ENCODE measurements at places on chromosomes 12 and 14.

- no peak for DNase-seq
Observed at GRCh38 chr12:113422886-113423669, 898 bp downstream of the SDSL start.

GRCh38 chr12:13499008-13499407 lies 302.5 kb downstream of the EMP1 start:
- no peak for DNase-seq

DNA sequence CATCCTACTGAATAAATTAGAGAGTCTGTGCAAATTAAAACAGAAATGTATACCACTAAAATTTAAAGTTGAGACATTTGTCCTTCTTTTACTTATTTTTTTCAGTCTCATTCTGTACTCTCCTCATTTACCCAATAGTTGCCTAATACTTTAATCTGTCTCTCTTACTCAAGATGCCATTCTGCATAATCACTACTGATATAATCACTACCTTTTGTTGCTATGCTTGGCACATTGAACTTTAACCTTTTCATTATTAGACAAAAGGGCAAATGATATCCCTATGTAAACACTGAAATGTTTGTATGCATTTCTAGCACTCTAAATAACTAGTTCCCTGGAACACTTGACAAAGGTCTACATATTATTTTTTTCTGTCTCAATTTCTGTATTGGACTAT lies 1108.3 kb upstream of the FLRT2 start:
- DNase-seq: no peak

DNA sequence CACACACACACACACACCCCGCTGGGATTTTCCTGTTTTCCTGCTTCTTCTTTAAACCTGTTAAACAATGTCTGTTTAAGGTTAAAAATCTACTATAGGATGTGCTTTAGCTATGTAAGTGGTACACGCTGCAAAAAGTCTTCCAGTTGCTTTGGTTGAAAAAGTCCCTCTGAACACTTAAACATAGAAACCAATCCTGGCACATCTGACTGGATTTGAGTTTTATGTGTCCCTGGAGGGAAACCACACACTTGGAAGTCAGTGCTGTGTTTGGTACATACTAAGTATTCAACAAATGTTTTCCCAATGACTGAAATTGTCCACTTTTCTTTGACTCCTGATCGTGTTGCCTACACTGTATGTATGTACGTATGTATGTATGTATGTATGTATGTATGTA lies 22.0 kb downstream of the CFL2 start:
- no peak for DNase-seq

DNA sequence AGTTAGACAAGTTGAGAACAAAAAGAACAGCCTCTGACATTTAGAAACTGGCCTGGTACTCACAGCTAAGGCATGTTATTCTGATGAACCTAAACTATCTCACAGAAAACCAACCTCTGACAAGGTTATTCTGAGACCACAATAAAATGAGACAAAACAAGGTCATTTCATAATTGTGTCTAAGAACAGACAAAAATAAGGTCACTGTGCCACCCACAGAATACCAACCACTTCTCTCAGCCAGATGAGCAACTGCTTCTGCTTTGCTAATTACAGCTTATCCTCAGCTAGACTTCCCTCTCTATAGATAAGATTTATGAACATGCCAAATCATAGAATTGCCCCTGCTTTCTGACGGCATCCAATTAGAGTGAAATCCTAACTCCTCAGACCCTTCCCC lies 52.2 kb upstream of the CRACR2A start:
- DNase-seq: peak; percentile 41

DNA sequence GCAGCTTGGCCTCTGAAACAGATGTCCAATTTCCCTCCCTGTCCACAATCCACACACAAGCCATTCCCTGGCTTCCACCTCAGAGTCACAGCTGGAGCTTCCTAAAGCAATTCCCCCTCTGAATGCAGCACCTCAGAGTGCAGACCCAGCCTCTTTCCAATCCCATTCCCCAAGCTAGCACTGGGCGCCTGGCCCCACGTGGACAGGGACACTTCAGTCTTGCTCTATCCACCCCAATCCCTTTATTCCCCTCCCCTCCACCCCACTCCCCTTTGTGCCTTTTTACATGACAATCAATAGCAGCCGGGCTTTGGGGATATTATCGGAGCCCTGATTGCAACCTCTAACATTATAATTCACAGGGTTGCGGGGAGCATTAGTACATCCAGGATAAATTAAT lies 292.6 kb downstream of the TTC8 start:
- no peak for DNase-seq

GRCh38 chr14:85442996-85443395 lies 86.9 kb upstream of the FLRT2 start:
- peak; percentile 85 for DNase-seq

DNA sequence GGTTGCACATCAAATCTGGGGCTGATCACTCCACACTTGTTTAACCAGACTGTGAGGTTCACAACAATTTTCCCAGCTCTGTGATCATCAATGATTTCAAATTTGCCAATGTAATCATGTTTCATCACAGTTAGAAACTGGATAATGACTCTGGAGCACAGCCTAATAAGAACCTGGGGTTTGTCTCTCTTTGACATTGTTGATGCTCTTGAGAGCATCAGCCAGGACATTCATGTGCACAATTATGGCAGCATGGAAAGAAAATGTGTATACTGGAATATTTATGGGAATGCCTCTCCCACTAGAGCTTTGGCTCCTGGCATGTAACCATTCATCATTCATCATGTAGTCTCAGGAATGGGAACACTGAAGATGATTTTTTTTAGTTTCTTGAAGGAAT lies 47.0 kb downstream of the SIX1 start:
- no peak for DNase-seq

GRCh38 chr14:92514844-92515514 lies 1.4 kb downstream of the RIN3 start:
- peak; percentile 41 for DNase-seq

DNA sequence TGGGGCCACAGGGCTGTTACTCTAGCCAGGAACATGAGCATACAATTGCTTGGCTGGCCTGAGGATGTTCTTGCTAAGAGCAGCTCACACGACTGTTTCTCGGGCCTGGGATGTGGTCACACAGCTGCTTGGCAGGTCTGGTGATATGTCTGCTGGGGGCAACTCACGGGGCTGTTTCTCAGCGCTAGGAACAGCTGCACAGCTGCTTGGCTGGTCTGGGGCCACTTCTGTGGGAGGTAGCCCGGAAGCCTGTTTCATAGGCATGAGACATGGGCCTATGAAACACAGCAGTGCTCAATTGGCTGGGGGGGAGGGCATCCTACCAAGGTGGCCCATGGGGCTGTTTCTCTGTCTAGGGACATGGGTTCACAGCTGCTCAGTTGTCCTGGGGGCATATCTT lies 73.4 kb upstream of the DDHD1 start:
- DNase-seq: no peak

DNA sequence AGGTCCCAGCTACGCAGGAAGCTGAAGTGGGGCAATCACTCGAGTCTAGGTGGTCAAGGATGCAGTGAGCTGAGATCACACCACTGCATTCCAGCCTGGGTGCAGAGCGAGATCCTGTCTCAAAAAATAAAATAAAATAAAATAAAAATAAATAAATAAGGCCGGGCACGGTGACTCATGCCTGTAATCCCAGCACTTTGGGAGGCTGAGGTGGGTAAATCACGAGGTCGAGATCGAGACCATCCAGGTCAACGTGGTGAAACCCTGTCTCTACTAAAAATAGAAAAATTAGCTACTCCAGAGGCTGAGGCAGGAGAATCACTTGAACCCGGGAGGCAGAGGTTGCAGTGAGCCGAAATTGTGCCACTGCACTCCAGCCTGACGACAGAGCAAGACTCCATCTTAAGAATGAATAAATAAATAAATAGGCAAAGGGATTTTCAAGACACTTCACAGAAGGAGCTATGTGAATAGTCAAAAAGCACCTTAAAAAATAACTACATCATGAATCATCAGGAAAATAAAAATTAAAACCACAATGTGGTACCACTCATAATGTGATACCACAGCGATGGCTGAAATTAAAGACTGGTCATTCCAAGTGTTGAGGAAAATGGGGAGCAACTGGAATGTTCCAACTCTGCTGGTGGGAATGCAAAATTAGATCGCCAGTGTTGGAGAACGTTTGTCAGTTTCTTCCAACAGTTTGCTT lies 92.9 kb upstream of the TBX3 start:
- DNase-seq: no peak

GRCh38 chr14:50350975-50351374 lies 38.9 kb downstream of the DMAC2L start:
- DNase-seq: peak; percentile 61

DNA sequence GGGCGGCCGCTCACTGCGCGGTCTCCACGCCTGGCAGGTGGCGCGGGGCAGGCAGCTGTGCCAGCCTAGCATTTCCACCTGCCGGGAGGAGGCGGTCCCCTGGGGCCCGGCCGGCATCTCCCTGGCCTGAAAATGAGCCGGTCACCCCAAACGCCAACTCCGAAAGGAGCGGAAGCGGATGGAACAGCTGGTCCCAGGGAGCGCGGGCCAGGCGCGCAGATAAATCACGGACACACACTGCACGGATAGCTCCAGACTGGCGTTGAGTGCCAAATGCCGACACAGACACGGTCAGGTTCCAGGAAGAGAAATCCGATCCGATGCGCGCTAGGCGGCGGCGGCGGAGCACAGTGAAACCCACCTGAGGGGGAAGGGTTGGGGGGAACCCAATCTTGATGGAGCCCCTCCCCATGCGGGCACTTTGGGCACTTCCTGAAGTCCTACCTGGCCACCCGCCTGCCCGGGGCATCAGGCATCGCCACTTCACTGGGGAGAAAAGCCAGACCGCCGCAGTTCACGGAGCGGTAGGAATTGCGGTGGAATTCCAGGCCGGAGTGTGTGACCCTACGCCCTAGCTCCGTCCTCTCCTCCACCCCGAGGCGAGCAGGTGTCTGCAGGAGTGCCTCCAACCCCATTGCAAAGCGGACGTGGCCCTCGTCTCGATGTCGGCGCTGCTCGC lies 624 bp upstream of the PLEKHD1 start:
- no peak for DNase-seq
